ENCODE measurements at places on chromosomes 16 and 17.

- no peak for DNase-seq
These were observed 328.6 kb upstream of the PMFBP1 start for GRCh38 chr16:72500545-72500944.

- DNase-seq = no peak
These were observed 9.1 kb downstream of the PSMD11 start for GRCh38 chr17:32453370-32453769.

DNA sequence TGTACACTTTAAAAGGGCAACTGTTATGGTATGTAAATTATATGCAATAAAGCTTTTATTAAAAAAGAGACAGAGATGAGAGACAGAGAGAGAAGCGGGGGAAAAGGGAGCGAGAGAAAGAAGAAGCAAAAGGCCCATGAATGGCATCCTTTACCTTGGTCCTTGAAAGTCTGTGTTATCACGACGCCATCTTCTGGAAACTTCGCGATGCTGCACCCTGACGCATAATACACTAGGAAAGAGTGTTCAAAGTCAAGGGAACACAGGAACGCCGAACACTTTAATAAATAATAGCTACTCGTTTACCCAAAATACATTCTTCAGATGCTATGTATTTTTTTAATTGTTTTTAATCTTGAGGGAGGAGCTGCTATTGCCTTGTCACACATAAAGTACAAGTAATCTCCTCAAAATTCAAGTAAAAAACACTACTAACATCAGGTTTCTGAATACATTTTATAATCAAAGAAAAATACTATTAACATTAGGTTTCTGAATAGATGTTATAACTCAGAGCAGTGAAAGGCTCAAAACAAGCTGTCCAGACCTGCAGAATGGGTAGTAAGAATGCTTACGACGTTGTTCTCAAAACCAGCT lies 23.0 kb upstream of the SLC38A8 start:
- DNase-seq = peak; percentile 47

DNA sequence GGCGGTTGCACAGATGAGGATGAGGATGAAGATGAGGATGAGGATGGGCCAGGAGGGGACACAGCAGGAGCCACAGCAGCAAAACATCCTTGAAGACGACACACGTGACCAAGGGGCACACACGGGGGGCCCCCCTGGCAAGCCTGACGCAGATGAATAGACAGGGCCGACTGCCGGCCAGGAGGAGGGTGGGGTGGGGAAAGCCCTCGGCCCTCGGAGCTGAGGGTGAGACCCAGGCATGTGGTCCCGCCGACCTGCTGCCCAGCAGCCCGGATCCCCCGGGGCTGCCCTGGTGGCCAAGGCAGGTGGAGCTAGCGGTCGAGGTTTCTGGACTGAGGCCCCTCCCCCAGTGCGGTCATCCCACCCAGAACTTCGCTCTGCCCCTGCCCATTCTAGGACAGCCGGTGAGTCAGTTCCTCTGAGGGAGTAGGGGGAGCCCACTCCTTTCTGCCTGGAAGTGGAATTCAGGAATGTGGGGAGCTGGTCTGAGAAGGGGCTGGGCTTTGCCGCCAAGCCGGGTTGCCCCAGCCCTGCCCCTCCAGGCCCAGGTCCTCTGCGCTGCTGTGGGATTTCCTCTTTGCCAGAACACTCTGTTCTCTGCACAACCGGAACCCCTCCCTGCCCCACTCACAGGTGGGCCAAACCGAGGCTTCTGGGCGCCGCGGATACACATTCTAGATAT lies 9.9 kb downstream of the CYGB start:
- no peak for DNase-seq

DNA sequence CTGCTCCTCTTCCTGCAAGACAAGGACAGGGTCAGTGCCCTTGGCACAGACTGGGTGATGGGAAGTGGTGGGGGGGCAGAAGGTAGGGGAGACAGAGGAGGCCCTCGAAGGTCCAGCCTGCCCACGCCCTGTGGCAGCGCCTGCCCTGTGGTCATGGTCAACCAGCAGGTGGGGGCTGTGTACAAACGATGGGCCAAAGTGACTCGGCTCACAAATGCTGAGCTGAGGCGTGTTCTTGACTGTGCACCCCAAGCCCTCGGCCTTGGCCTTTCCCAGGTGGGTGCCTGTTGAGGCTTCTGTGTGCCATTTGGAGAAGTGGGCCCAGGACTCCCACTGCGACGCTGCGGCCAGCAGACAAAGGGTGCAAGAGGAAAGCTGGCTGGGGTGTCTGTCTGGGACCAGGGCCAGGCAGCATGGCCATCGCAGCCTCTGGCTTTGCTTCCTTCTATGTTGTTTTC lies 22.6 kb downstream of the MXRA7 start:
- no peak for DNase-seq

DNA sequence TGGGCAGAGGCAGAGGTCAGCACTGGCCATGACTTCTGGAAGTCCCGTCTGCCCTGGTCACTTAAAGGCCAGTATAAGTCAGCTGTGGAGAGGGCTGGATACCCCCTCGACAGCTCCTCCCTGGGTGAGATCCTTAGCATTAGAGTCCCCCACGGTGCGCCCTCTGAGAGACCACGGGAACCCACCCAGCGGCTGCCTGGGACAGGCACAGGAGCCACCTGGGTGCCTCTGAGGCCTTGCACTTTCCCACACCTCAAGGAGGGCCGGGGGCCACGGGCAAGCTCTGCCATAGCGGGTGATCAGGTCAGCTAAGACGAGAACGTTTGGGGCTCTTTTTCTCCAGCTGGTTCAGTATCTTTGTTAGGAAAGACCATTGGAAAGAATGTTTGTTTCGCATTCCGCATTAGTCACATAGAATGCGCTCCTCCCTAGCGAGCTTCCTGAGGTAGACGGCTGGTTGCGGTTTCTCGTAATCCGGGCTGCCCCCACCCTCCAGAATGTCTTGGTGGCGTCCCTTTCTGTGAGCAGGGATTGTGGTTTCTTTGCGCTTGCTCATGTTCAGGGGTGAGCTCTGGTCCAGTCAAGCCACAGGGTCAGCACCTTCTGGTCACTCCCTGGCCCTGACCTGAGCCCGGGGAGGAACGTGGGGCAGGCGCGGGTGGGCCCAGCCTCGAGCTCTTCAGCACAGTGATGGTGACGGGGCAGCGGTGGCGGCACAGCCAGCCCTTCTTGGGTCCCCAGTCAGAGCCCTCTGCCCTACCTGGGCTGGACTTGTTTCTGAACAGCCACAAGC lies 25.2 kb downstream of the NME3 start:
- no peak for DNase-seq

GRCh38 chr16:22217890-22218730 lies 12.0 kb downstream of the EEF2K start:
- peak; percentile 38 for DNase-seq

- no peak for DNase-seq
These were observed 499.1 kb upstream of the CDH5 start for GRCh38 chr16:65867276-65867960.
